ENCODE measurements at places on chromosomes 3 and 15.

DNA sequence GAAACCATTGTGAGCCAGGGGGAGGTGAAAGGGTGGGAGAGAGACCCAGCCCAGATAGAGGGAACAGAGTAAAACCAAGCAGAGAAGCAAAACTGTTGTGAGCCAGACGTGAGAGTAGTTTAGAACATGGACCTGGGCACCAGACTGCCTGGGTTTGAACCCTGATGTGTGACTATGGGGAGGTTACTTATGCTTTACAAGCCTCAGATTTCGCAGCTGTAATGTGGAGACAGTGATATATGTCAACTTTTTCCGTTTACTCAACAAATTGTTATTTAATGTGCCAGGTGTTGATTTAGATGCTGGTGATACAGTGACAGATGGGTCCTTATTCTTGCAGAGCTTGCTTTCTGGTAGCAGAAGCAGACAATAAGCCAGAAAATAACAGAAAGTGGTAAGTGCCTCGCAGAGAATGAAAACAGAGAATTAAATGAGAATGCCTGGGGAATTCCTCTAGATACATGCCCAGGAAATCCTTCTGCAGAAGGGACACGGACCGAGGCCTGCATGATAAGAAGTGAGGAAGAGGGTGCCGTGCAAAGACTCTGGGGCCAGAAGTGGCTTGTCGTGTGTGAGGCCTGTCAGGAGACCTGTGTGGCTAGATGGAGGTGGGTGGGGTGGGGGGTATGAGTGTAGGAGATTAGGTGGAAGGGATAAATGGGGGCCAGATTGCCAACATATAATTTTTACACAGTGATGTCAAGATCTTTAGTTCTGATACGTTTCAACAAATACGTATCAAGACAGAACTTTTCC lies 15.0 kb downstream of the KAT2B start:
- no peak for DNase-seq

GRCh38 chr15:39934397-39935071 lies 619 bp downstream of the EIF2AK4 start:
- DNase-seq = no peak

- DNase-seq = no peak
These were observed at the start of gene ACP3 for GRCh38 chr3:132317229-132317948. Gene ACP3 (plus strand): TSS chr3:132317407. CDS start chr3:132317457, 50 bp downstream.

DNA sequence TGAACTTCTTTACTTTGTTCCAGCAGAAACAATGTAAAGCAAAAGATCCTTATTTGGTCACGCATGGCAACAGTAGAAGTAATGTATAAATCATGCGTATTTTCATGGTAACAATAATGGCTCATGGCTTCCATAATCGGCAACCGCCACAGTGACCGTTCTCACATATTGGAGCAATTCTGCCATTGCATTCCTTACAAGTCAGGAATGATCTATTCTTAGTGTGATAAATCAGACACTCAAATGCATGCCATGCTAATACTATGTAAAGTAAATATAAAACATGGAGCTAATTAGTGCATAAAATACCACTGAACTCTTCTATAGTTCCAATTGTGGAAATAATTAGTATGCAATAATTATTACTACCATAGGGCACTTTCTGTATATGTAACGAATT lies 13.5 kb upstream of the CERS3 start:
- no peak for DNase-seq

- DNase-seq = no peak
These were observed 198.0 kb upstream of the PFN2 start for GRCh38 chr3:150168698-150169097.

- no peak for DNase-seq
These were observed 16.7 kb upstream of the PIGZ start for GRCh38 chr3:196985298-196985697.

DNA sequence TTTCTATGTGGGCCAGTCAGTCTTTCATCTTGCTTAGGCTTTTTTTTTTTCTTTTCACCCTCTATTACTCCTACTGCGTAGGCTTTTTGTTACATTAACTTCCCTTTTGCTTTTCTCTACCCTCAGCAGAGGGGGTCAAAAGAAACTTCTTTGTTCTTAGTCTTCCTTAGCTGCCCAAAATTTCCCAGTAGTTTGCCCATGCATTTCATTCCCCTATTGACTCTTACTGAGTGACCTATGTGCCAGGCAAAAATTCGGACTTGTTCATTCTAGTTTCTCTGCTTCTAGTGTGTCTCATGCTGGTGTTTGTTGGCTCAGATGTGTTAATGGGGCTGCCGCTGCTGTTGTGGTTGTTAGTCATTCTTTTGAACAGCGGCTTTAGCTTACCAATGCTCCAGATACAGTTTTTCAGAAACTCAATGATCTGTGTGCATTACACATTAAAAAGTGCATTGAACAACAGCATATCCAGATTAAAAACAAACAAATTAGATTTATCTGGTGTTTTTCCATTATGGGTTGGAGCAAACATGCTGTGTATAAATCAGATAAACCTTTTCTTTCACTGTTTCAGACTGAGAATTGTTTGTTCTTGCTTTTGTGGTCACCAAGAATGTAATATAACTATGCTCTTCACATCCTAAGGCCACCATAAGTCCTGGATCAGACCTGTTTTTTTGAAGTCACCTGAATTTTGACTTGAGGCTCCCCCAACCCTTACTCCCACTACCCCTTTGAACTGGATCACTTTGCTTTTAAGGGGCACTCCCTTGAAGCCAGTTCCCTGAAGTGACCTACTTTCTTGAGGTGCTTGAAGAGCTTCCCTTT lies 43.1 kb downstream of the PDE8A start:
- DNase-seq = no peak

GRCh38 chr3:161991901-161992540 lies 495.4 kb downstream of the OTOL1 start:
- DNase-seq = no peak
